ENCODE measurements at places on chromosomes 12 and 14.

DNA sequence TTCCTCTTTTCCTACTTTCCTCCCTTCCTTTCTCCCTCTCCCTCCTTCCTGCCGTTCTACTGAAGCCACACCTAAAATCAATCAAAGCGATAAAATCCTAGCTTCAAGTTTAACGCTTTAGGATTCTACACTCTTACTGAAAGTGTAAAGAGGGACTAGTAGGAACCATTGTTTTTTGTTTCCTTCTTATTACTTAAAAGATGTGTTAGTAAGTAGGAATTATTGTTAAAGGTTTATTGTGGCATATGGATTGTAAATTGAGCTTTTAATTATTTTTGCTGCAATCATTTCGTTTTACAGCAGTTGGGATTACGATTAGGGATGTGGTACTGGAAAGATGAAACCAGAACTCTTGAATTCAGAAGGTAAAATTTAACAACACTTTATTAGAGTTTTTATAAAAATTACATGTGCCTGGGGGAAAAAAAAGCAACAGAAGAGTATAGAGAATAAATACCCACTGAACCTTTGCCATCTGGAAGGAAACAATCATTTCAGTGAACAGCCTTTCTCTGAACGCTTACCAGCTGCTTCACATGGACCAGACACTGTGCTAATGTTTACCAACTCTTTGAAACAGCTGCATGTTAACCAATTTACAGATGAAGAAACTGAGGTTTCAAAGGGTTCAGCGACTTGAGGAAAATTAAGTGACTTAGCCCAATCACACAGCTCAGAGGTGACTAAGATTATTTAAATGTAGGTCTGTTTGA is 1.0 kb downstream of the PPP1R36 start:
- DNase-seq, result no peak

DNA sequence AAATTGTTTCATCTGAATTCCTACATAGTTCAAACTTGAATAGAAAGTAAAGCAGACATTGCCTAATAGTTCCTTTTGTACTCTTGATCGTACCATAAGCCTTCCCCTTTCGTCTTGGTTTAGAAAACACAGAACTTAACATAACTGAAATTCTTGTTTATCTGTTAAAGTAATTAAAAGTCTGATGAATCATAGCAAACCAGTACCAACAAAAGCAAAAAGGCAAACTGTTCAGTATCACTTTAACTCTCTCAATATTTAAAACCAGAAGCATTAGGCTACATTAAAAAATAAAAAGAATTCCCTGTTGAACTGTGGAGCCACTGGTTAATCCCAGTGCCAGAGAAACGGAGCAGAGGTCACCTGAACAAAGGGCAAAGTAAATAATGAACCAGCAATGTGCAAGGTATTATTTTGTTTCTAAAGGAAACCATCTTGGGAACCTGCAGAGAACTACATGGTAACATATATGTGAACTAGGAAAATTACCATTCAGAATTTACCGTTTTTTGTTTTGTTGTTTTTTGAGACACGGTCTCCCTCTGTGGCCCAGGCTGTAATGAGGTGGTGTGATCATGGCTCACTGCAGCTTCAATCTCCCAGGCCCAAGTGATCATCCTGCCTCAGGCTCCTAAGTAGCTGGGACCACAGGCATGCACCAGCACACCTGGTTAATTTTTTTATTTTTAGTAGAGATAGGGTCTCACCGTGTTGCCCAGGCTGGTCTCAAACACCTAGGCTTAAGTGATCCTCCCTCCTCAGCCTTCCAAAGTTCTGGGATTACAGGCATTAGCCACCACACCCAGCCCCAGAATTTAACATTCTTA is 17.1 kb upstream of the HIGD1C start:
- DNase-seq, result no peak

DNA sequence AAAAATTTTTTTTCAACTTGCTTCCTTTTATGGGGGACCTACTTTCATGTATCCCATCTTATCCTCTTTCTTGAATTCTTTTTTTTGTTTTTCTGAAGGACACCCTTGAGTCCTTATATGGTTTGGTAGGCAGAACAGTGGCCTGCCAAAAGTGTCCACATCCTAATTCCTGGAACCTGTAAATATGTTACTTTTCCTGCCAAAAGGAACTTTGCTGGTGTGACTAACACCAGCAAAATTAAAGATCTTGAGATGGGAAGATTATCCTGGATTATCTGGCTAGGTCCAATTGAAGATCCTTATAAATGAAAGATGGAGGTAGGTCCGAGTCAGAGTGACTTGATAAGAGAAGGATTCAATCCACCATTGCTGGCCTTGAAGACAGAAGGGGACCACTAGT is 5.3 kb downstream of the NUBPL start:
- no peak for DNase-seq

DNA sequence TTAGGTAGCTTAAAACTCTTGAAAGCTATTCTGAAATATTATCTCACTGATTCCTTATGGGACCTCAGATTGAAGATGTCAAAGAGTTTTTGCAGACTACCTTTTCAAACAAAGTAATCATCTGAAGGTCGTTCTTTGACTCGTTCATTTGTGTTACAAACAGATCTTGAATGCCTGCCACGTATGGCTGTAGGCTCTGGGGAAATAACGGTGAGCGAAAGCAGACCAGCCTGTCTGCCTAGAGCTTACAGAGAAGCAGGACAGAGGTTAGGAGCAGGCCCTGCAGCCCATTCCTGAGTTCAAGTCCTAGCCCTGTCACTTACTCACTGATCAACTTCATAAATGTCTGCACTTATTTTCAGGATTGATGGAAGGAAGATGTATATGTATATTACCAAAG is 83.6 kb downstream of the FLRT2 start:
- no peak for DNase-seq

GRCh38 chr12:49706351-49707127 is 666 bp downstream of the FMNL3 start:
- no peak for DNase-seq

DNA sequence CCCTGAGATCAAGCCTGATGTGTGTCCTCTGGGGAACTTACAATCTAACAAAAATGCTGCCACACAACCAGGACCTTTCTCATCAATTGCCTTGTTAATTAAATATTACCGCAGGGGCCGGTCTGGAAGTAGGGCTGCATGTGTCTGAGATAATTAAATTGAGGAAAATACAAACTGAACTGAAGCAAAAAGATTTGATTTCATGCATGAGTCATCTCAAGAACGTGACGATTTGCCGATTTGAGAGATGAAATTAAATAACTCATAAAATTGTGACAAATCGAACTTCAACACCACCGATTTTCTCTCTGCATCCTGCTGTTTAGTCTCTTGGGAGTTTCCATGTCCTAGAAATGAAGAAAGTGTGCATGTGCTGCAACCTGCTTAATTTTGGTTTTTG is 94.6 kb upstream of the DAAM1 start:
- no peak for DNase-seq

GRCh38 chr14:37048666-37049071 is 123.7 kb downstream of the SLC25A21 start:
- no peak for DNase-seq

DNA sequence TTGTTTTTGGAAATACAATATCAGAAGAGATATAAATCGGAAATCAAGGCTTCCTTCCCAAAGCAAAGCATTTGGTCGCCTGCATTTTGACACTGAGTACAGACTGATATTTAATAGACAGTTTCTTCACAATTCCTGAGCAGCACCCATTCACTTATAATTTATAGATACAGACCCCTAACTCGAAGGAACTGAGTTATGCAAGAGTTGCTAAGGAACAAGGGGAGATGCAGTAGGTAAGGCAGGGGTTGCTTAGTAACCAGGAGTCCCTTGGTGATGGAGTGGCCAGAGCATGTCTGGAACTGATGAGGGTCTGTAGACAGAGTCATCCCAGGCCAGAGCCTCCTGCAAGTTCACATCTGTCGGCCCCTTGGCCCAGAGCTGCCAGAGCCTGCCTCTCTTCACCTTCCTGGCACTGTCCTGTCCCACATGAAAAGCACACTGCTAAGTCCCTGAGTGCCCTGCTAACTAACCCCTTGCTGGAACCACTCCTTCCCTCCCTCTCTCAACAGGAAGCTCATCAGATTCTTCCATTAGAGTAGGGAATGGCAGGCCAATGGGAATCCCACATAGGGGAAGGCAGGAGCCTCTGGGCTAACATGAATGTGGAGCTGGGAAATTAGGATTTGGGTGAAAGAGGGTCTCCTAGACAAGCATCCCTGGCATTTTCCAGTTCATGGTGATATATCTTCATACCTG is 3.6 kb upstream of the DHRS2 start:
- no peak for DNase-seq

- no peak for DNase-seq
Measured at GRCh38 chr12:89939522-89940215, 231.0 kb upstream of the ATP2B1 start.
